ENCODE measurements at places on chromosomes 5 and 9.

GRCh38 chr5:172779691-172780341 lies 8.8 kb upstream of the DUSP1 start:
- no peak for DNase-seq

- DNase-seq: no peak
Measured at GRCh38 chr5:178240341-178240741, 7.7 kb upstream of the PHYKPL start.

GRCh38 chr5:143110591-143110990 lies 292.9 kb downstream of the NR3C1 start:
- no peak for DNase-seq

GRCh38 chr9:123364241-123364824 lies 8.3 kb downstream of the CRB2 start:
- DNase-seq: peak; percentile 61

DNA sequence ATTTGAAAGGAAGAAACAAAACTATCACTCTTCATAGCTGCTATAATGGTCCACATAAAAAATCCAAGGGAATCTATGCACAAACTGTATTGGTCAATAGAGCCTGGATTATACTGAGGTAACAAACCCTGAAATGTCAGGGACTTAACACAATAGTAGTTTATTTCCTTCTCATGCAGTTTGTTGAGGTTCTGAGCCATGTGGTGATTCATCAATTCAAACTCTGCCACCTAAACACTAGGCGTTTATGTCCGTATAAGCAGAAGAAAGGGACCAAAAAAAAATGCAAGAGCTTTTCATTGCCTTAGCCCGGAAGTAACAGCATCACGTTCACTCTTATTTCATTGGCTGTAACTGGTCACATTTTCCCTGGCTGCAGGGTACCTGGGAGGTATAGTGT lies 464.7 kb downstream of the ZSWIM6 start:
- DNase-seq: no peak

GRCh38 chr5:140118302-140118936 lies 4.5 kb downstream of the PURA start:
- DNase-seq: no peak

DNA sequence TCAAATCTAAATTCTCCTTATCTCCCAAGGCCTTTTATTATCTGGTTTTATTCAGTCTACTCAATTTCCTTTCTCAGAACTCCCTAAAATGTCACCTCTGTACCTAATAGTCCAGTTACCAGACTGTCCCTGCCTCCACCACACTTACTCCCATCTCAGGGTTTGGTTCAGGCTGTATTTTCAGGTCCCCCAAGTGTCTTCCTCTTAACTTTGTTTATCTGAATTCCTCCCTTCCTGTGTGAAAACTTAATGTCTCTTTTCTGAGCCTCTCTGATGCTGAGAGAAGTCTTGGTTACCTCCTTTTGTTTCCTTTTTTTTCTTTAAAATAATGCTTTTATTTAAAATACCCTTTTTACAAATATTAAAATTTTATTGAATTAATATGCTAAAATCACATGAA lies 133.4 kb downstream of the PAM start:
- DNase-seq: no peak

DNA sequence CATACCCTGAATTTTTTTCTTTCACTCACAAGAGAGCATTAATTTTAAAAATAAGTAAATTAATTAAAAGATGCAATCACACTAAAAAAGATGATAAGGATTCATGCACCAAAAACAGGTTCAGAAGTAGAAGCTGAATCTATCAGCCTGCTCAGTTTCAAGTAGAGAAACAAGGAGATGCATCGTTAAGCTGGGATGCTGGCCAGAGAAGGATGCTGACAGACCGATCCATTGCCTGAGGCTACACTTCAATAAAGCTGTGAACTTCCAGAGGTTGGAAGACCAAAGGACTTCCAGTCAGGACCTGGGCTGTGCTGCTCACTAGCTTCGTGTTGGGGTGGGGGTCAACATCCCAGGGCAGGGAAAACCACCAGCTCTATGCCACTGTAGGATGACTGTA lies 457.7 kb downstream of the EFNA5 start:
- DNase-seq: no peak

GRCh38 chr9:130448035-130448624 lies 3.4 kb downstream of the ASS1 start:
- no peak for DNase-seq

DNA sequence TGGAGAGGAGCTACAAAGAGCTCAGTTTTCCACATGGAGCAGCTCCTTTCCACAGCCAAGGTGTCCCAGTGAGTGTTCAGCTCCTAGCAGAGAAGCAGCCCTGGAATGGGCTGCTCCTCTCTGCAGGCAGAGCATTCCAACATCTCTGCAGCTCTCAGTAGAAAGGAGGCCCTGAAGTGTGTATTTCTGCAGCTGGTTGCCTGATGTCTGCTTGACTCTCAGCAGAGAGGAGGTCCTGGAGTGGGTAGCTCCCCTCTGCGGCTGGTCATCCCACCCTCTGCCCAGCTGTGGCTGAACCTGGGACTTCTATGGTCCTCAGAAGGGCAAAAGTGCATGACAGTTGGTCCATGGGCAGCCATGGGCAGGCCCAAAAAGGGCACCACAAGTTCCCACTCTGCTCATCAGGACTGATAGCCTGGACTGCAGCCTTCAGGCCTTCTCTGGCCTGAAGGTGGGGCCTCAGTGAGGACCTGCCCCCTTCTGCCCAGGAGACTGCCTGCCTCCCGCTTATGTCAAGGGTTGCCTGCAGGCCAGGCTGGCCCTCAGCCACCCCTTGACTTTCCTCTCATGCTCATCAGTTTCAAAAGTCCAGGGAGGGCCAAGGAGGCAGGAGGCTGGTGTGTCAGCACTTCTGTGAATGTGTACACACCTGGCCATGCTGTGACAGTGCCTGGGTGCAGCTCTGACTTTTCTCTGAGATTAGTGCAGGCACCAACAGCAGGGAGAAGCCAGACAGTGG lies 605.9 kb upstream of the FAM174A start:
- DNase-seq: no peak

GRCh38 chr9:86774116-86774515 lies 173.2 kb downstream of the GAS1 start:
- no peak for DNase-seq

DNA sequence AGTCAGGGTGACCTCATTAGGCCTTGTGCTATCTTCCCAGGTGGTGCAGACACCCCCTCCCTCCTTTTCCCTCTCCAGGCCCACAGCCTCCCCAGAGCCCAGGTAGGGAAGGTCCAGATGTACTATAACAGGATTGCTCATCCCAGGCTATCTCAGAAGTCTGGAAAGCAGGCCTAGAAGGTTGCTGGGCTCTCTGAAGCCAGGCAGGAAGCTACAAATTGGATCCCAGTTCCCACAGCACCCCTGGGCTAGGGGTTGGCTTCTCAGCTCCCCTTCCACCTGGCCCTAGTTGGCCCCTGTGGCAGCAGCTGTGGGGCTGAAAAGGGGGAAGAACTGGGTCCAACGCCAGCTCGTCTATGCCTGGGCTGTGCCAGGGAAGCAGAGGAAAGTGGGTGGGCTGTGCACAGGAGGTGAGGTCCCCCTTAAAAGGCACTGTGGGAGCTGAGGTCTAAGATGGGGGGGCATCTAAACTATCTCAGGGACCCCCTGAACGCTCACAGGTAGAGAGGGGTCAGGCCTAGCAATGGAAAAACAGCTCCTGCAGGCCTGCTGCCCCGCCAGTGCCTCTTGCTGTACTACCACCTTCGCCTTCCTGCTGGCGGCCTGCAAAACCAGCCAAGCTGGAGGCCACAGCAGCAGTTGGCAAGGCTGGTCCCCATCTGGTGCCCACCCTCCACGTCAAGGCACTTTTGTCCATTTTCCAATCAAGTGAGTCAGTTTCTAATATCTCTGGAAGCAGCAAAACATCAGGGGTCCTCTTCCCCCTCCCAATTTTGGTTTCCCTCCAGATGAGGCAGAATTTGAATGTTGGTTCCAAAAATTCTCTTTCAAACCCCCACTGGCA lies 13.3 kb upstream of the PSMD5 start:
- DNase-seq: no peak

- peak; percentile 80 for DNase-seq
Measured at GRCh38 chr5:139671096-139671841, 23.1 kb downstream of the CXXC5 start.

DNA sequence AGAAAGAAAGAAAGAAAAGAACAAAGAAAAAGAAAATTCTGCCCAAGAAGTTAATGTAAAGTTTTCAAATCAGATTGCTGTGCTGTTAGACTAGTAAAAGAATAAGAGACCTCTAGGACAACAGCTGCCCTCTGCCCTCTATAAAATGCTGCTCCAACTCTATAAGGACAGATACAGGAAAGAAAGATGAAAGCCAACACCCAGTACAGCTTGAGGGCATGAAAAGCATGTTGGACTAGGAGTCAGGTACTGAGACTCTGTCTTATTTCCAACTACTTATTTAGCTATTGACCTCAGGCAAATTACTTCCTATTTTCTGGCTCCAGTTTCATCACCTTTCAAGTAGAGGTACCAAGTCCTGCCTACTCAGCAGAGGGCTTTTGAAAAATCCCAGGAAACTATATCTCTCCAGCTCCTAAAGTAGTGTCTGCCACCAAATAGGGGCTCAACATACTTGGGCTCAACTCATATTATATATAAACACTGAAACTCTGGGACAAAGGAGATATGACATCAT lies 5.7 kb downstream of the HBEGF start:
- no peak for DNase-seq

- no peak for DNase-seq
Measured at GRCh38 chr9:18073002-18073401, 401.0 kb upstream of the ADAMTSL1 start.

- DNase-seq: no peak
Measured at GRCh38 chr5:150227606-150228273, 37.9 kb downstream of the SLC6A7 start.

DNA sequence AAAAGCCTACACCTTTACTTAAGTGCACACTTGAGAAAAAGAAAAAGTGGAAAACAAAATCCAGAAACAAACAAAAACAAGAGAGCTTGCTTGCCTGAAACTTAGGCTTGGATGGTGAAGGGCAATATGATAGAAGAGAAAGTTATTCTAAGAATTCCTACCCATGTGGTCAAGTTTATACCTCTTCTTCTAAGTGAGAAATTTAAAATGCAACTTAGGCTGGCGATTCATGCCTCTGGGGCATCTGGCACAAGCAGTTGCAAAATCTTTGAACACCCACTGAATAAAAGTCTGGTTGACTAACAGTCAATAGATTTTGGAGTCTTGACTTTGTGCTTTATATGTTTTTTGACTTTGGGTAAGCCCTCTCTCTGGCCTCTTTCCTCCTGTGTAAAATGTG lies 239.6 kb downstream of the KDM4C start:
- no peak for DNase-seq

DNA sequence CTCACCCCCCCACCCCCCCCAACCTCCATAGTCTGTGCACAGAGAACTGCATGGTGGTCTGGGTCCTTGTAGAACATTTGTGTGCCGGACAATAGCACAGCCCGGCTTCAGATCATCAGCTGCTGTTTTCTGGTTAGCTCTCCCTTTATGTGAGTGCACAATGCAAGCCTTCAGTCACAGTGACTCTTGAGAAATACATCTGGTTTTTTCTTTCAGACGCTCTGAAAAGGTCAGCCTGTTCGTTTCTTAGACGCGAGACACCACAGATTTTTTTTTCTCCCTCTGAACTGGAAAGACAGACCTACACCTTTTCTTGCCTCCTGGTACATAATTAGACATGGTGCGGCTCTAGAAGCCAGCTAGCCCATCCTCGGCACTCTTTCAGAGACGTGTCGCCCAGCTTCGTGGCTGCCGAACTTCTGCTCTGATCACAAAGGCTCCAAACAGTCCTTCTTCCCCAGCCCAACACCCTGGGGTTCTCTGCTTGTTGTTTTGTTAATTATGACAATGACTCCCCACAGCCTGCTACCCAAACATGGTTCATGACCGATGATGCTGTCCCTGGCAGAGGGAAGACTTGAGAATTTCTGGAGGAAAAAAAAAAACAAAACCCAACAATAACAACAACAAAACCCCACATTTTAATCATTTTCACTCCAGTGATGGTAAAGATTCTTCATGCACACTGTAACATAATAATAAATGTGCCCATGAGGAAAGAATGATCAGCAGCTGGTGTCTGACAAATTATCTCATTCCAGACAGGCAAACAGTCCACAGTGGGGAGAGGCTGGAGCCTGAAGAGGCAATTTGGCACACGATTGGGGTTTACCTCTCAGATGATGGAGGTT lies 241.4 kb upstream of the ZNF462 start:
- peak; percentile 43 for DNase-seq

DNA sequence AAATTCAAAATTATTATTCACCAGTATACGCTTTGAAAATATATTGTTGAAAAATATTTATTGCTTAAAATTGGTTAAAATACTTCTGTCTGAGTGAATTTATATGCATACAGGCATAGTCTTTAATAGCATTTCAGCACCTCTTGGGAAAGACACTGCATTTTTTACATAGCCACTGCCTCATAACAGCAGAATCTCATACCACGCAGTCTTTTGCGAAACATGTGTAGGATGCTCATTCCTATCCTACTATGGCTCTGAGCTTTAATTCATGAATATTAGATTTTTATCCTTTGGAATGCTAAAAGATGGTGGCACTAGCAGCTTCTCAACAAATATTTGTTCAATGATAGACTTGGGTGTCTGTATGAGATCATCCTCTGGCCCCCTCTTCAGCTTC lies 94.0 kb upstream of the SH3GL2 start:
- no peak for DNase-seq

DNA sequence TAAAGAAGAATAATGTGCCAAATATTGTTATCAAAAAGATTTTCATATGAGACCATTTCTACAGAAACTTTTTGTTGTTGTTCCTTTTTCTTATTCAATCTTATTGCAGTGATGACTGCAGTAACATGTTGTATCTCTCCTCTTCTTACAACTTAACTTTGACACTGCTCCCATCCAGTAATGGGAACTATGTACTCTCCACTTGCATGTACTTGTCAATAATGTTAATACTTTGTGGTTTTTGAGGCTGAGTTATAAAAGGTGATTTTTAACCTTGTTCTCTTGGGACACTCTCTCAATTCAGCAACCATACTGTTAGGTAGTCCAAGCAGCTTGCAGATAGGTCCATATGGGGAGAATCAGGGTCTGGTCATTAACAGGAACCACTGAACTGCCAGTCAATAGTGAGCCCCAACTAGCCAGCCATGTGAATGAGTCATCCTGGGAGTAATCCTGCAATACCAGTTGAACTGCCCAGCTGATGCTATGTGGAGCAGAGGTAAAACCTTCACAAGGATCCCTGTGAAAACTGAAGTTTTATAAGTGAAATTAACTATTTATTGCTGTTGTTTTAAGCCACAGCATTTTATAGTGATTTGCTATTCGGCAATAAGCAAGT lies 199.6 kb upstream of the DAB2 start:
- no peak for DNase-seq
